ENCODE measurements at places on chromosomes 4 and X. TPM values are rescaled to one million over a fixed set of nuclear protein-coding genes. Genes with fewer than 3 reads are reported as not detected.

Gene MSX1
- total RNA-seq = not detected

Gene RAB9A
- total RNA-seq = 21.5 TPM

Gene PNPLA4
- 1.0 TPM for total RNA-seq

Gene HELT
- total RNA-seq = not detected

Gene CLDN2
- not detected for total RNA-seq

Gene SFRP2
- total RNA-seq = not detected

GRCh38 chrX:134821901-134822300, 163.6 kb upstream of the PLAC1 start:
- DNase-seq = no peak

DNA sequence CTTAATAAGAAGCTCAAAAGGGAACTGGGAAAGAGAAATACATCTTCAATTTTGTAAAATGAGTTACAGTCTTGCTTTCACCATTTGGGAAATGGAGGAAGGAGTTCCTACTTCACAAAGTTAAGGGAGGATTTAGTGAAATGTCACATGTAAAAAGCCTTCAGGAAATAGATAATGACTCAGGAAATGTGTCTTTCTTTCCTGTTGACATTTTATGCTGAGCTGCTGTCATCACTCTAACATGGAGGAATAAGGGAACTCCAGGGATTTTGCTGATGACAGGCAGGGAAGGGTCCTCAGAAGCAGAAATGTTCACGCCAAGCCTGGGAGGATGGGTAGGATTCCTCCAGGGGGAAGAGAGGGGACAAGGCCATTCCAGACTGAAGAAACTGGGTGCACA, 251.1 kb downstream of the USP46 start:
- DNase-seq = no peak

- DNase-seq = no peak
These were observed 47.2 kb downstream of the EDNRA start for GRCh38 chr4:147528054-147528453.

DNA sequence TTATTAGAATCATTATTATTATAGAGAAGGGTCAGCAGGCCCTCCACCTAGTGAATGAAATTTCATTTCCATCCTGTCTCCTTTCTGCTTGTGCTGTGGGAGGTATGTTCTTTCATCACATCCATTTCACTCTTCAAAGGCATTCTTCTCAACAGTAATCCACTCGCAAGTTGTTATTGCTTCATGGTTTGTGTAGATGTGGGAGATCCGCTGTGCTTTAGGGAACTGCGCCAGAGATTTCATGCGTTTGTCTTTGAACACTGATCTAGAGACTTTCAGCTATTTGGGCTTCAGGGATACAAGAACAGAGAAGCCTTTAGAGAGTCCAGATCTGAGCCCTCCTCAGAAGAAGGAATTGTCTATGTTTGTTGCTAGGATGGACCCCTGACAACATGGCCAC, 53.5 kb upstream of the PUDP start:
- no peak for DNase-seq

- peak; percentile 23 for DNase-seq
These were observed 31.5 kb downstream of the PRPS1 start for GRCh38 chrX:107659768-107660167.

DNA sequence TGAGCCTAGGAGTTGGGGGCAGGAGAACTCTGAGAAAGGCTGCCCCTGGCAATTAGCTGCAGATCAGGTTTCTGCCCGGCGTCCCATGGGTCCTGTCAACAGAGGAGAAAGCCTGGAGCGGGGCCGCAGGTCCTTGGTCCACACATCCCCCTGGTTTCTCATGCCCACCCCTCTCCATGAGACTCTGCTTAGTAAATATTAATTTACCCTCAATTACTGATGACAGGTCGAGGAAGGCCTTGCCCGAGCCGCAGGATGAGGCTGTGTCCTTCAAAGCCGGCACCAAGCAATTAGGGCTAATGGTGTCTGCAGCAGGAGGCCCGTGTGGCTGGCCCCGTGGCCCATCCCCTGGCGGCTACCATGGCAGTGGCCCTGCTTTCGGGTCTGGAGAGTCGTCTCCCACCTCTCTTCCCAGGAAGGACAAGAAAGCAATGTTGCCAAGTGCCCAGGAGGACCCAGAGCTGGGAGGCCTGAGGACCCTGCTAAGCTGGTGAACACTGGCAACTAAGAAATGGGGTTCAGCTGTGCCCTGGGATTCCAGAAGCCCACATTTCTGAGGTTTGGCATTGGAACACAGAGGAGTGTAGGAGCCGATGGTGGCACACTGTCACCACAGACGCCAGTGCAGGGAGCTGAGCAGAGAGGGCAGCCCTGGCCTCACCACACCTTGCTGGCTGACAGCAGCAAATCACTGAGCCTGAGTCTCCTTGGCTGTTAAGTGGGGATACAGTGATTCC, 114.6 kb downstream of the CPZ start:
- DNase-seq = no peak

Data from CD8-positive, alpha-beta T cell (primary cell).